Nucleus accumbens (tissue), 56 donors: ENCODE measurements at places on chromosomes 2 and 18.
A peak's percentile ranks its signal among the peaks of the same experiment; 100 is the strongest.

GRCh38 chr2:48543895-48544294, 13.9 kb downstream of the STON1 start:
- no peak for DNase-seq

DNA sequence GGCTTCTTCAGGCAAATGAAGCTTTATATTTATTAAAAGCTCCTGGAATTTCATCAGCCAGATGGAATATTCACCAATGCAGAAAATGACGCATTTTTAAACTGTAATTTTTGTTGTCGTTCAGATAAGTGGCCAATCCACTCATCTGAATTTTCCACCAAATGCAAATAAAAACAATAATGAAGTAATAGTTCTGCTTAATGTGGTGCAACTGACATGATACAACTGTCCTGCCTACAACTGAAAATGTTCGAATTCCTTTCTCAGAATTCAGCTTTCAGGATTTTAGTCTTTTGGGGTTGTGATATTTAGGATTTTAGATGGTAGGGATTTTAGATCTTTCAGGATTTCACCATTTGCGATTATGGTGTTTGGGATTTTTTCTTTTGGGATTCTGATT, 27.1 kb upstream of the PUM2 start:
- no peak for DNase-seq

- DNase-seq = no peak
Measured at GRCh38 chr2:203476881-203477280, 58.2 kb downstream of the RAPH1 start.

- no peak for DNase-seq
Measured at GRCh38 chr2:218370410-218371063, 11.5 kb upstream of the SLC11A1 start.

DNA sequence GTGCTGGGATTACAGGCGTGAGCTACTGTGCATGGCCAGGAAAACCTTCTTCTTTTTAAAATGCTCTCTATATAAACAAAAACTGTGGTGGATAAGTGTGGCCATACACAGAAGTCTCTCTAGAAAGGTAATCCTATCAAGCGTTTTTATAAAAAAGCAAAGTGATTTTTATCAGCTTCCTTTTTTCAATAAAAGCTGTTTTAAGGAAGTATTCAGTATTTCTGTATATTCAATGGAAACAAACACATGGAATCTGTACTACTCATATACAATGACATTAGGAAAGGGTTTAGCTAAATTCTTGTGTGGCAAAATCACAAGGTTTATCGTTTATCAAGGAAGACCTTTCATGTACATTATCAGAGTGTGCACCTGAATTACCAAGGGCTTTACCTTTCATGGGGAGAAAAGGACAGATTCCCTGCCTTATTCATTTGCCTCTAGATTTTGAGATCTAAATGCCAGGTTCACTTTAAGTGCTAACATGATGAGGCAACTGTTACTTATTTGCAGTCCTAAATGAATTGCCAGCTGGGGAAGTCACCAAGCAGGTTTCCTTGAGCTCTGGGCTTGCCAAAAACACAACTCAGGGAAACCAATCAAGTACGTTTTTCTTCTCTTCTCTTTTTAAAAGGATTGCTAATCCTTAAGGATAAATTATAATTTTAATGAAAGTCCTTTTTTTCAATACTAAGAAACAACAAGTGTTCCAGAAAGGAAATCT, 70.8 kb downstream of the RTN4 start:
- DNase-seq = no peak

DNA sequence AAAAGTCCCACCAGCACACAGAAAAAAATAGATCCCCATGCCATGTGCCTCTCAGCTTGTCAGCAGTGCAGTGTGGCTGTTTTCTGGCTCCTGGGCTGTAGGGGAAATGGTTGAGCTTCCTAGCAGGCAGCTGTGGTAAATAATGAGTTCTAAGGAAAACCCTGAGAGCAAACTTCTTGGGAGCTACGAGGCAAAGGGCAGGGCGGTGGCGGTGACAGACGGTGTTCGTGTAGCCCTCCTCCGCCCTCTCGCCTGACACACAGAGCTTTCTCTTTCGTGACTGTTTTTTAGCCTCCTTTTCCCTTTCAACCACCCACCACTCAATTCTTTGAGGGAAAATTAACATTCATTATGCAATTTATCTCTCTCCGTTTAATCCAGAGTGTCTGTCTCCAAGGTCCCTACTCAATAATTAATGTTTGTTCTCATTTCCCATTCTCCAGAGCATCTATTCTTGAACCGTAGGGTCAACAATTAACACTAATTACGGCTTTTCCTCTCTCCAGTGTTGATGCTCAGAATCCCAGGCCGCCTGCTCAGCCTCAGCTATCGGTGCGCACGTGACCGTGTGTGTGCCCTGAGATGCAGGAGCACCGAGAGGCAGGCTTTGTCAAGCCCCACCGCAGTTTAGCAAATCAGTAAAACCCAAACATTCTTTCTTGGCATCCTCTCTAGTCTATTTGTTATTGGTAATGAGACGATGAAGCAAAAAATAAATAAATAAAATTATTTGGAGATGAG, 50.1 kb downstream of the KIAA2012 start:
- DNase-seq = peak; percentile 34

DNA sequence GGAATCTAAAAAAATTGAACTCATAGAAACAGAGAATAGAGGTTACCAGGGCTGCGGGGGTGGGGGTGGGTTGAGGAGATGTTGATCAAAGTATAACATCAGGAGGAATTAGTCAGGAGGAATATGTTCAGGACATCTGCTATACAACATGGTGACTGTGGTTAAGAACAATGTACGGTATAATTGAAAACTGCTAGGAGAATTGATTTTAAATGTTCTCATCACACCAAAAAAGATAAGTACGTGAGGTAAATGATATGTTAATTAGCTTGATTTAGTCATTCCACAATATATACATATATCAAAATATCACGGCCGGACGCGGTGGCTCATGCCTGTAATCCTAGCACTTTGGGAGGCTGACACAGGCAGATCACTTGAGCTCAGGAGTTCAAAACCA, 140.2 kb downstream of the MTCL1 start:
- no peak for DNase-seq

DNA sequence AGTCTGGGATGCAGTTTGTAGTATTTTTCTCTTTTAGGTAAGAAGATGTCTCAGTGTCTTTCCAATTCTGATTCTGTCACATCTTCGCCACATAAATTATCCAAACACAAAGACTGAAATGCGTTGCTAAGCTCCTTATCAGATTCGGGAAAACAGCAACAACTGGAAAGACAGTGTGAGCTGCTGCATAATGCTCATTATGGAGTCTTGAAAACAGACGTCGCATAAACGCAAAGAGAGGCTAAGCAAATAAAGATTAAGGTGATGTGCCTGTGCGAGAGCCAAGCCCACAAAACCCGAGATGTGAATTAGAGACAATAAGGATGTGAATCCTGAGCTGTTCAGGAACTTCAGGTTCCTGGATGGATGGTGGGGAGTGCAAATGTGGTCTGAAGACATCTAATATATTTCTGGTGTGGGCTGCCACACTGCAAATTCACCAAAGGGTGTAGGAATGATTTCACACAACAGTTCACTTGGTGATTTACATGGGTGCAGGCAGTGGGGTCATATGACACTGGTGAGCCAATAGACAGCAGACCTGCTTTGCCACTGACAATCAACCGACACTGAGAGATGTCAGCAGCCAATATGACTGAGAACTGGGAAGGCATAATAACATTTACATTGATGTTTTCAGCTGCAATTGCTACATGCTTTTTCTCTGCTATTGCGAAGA, 195.8 kb downstream of the MTX2 start:
- DNase-seq = no peak

GRCh38 chr2:229319558-229319957, 48.5 kb upstream of the PID1 start:
- no peak for DNase-seq

GRCh38 chr2:176414641-176415040, 145.4 kb downstream of the MTX2 start:
- no peak for DNase-seq

DNA sequence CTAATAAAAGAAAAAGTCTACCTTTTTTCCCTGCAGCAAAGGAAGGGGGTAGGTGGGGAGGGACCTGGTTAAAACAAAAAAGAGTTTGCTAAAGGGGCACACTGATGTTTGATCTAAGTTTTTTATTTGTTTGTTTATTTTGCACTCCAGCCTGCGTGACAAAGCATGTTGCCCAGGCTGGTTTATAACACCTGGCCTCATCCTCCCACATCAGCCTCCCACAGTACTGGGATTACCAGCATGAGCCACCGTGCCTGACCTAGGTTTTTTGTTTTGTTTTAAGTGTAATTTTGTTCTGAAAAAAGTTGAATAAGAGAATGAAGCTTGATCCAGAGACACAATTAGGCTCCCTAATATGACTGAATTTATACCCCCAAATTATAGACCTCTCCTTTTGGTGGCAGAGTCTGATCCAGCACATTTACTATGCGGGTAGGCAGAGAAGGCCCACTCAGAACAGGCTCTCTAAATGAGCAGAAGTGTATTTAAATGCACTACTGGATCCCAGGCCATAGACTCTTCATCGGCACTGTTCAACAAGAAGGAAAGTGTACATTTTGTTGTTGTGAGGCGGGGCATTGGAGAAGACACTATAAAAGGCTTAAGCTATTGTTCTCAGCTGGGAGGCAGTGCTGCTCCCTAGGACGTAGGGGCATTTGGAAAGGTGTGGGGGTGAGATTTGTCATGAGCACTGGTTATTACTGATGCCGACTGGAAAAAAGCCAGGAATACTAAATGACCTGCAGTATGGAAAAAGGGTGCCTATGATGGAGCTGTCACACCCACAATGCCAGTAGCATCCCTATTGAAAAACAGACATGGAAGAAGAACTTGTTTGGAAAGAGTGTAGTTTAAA, 32.4 kb downstream of the MRPS9 start:
- no peak for DNase-seq

- no peak for DNase-seq
Measured at GRCh38 chr18:49111191-49111988, 160.6 kb upstream of the SMAD7 start.

GRCh38 chr18:269480-270095, 1.7 kb upstream of the THOC1 start:
- no peak for DNase-seq

DNA sequence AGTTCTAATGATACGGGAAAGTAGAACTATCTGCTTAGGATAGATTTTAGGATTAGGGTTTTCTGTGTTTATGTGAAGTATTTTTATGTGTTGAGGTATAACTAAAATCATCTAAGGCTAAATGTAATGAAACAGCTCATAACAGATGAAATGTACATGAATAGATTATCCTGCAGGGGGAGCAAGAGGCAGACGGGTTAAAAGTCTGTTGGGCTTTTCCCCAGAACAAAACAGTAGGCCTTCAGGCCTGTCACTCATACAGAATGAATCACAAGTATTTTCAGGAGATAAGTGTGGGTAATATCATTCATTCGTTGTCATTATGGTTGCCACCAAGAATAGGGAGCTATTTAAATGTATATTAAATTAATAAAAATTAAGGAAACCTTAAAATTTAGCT, 107.9 kb upstream of the IL1R2 start:
- DNase-seq = no peak
